ENCODE measurements at places on chromosomes 1 and 21.
A peak's percentile ranks its signal among the peaks of the same experiment; 100 is the strongest.

- DNase-seq = no peak
Observed at GRCh38 chr1:217062586-217062985, 339.4 kb upstream of the ESRRG start.

- no peak for DNase-seq
Observed at GRCh38 chr1:47687631-47688460, 250.0 kb downstream of the FOXD2 start.

DNA sequence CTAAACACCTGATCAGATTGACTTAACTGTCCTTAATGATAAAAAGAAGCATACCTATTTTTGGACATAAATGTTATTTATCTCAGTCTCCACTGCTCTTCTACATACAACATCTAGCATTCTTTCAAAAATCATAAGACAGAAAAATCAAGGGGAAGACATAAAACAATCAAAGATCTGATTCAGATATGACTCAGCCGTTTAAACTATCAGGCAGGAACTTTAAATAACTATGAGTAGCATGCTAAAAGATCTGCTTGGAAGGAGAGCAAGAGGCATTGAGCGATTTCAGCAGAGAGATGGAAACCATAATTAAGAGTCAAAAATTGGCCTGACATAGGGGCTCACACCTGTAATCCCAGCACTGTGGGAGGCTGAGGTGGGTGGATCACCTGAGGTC, 27.2 kb upstream of the SLC22A15 start:
- no peak for DNase-seq

- peak; percentile 65 for DNase-seq
Observed at GRCh38 chr1:202131956-202132821, 9.5 kb downstream of the GPR37L1 start.

DNA sequence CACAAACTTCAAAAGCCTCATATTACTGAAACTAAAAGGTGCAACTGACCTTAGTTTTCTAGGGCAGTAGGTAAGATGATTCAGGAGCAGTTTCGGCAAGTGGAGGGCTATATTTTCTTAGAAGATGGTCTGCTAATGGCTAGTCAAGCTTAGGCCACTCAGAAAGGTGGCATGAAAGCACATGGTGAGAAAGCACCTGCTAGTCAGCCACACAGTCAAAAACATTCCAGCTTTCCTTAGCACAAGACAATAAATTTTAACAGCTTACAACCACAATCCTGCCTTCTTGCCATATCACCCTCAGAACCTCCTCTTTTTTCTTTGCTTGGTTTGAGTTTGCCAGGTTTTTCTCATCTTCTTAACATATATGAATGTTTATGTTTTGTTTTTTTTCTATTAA, 81.1 kb upstream of the SLFNL1 start:
- no peak for DNase-seq

GRCh38 chr1:30085811-30086770, 637.3 kb downstream of the MATN1 start:
- no peak for DNase-seq

GRCh38 chr1:111133866-111134265, 6.0 kb downstream of the DRAM2 start:
- no peak for DNase-seq

- no peak for DNase-seq
Observed at GRCh38 chr1:215887627-215888026, 320.5 kb downstream of the KCTD3 start.

DNA sequence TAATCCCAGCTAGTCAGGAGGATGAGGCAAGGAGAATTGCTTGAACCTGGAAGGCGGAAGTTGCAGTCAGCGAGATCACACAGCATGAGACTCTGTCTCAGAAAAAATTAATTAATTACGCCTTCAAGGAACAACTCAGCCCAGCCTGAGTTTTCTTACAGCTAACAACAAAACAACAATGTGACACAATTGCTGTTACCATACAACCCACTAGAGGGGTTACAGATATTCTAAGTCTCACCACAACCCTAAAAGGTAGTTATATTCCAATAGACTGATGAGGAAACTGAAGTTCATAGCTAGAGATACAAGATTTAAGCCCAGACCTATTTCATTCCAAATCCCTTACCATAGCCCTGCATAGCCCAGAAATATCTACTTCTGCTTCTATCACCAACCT, 2.9 kb upstream of the LRRC8C start:
- DNase-seq = no peak

DNA sequence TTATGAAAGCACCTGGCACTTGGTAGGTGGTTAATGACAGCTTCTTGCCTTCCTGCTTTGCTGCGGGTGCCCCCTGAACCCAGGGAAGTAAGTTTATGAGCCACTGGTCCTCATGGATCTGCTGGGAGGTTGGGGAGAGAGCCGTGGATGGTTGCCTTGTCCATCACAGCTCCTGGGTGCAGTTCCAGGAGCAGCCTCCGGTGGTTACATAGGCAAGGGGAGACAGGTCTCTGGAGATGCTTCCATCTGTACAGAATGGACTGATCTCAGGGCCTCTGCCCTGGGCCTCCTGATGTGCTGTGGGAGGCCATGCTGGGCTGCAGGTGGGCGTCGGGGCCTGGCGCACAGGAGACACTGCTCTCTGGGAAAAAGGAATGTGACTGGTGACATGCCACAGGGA, 31.6 kb upstream of the ARHGEF10L start:
- DNase-seq = no peak

DNA sequence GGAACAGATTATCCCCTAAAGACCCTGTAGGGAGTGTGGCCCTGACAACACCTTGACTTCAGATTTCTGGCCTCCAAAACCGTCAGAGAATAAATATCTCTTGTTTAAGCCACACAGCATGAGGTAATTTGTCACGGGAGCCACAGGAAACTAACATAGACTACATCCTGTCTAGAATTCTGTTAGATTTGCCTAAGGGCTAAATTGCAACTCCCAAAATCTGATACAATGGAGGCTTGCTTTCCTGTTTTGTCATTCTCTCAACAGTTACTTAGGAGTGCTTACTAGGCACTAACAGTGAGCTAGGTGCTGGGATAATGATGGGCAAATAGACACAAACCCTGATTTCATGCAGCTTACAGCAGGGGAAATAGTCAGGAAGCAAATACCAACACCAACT, 141.6 kb downstream of the MIS18A start:
- DNase-seq = no peak

GRCh38 chr21:44052071-44052829, 40.1 kb downstream of the TRAPPC10 start:
- peak; percentile 61 for DNase-seq

DNA sequence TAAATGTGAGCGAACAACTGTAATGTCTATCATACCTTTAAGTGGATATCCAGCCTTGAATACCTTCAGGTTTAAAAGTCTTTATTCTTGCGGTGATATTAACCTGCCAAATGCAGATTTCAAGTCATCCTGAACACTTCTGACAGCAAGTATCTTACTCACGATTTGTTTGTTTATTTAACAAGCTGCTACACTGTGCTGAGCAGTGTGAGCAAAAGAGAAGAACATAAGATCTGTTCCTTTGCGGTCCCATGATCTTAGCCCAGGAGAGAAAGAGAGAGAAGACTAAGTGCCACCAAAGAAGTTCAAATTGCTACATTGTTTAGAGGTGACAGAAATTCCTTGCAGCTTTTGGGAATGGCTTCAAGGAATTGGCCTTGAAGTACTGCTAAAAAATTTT, 9.5 kb upstream of the IL24 start:
- DNase-seq = no peak

DNA sequence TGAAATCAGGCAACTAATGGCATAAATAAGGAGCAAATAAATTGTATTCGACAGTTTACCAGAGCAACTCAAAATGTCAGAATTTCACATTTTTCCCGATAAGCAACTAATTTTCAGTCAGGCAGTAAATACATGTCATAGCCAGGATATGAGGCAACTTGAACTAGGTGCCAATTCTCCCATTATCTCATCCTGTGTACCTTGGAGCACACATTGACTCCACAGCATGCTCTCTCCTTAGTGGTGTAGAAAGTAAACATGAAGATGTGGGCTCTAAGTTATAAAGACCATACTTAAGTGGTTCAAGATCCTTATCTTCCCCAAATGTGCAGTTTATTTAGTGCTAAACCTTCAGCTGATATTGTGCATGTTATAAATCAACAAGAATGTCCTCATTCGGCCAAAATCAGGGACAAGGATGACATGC, 197.8 kb downstream of the VAV3 start:
- no peak for DNase-seq

GRCh38 chr21:28832013-28832714, 160.5 kb downstream of the LTN1 start:
- no peak for DNase-seq

GRCh38 chr1:94319319-94320102, 82.1 kb upstream of the ARHGAP29 start:
- DNase-seq = no peak

- DNase-seq = no peak
Observed at GRCh38 chr1:11337580-11338073, 64.6 kb downstream of the UBIAD1 start.

GRCh38 chr1:154418923-154419619, 13.9 kb downstream of the IL6R start:
- no peak for DNase-seq

DNA sequence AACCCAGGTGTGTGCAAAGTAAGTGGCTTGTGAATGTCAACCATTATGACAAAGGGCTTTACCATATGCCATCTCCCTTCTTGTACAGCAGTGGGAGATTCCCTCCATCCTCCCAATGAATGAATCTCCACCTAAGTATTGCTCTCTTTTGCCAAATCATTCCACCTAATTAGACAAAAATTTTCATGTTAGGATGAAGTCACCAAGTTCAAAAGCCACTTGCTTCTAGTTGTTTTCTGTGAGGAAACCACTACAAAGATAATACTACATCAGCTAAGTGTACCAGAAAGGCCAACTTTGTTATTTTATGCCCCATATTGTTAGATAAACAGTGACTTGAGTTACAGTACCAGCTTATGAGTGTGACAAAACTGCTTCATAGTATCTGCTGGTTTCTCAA, 34.3 kb downstream of the FAM78B start:
- no peak for DNase-seq

DNA sequence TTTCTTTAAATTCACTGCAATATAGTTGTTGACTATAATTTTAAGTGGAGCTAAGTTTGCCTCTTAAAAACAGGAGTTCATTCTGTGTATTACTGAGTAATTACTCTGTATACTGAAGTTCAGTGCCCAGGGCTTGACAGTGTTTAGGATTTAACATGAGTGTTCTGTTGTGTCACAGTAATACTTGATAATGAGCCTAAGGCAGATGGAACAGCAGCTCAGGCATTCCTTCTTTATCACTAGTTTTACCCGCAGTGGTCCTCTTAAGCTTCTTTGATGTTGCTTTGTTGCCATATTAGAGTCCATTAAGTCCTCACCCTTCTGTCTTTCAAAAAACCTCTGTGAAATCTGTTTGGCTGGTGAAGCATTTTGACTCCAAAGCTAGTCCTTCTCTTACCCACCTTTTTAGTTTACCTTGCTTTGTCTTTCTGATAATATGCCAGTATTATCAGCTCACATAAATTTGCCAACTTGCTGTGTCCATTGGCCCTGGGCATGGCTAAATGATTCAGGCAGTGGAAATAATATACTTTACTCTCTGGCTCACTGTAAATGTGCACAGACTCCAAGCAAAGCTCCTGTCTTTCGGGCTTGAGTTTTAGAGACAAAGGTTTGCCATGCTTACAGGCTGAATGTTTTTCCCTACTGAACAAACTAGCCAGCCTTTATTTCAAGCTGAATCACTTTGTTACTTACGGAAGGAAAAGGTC, 17.7 kb downstream of the HIPK1 start:
- no peak for DNase-seq

DNA sequence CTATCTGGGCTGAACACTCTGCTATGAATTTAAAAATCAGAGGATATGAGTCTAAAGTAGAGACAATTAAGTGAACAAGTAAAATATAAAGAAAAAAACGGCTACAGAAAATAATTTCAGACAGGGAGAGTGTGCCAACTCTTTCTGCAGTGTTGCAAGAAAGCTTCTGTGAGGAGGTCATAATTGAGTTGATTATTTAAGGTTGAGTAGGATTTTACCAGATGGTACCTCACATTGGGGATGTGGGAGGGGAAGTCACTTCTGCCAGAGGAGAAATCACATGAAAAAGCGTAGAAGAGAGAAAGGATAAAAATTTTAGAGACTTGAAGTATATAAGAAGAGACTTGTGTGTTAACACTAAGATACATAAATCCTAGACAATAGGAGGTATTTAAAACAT, 238.0 kb upstream of the NCAM2 start:
- no peak for DNase-seq

DNA sequence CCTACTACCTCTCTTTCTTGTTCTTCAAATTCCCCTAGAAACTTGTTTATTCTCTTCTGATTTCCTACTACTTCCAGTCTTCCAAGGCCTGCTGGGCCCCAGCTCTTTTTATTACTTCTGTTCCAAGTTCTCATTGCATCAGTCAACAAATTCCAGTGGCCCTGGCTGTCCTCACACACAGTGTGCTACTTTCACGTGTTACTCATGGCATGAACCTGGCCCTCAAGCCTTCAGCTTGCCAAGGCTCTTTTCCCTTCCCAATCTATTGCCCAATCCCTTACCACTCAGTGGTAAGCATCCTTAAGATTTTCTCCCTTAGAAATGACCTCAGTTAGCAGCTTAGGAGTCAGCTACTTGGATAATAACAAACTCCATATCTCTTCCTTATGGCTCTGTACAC, 613.5 kb downstream of the LMO4 start:
- DNase-seq = no peak

DNA sequence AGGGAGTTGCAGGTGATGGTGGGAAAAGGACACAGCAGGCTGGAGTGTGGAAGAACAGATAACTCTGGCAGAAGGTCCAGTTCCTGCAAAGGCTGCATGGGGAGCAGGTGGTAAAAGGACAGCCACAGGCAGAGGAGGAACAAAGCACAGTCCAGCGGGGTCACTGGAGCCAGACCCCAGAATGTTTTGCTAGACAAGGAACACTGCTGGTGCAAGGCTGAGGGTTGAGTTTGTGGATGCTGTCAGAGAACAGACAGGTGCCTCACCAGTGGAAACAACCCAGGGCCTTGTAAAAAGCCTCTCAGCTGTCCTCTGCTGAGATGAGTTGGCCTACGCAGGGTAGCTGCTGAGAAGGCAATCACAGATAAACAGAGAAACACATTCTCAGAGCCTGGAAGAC, 101.7 kb downstream of the SSBP3 start:
- no peak for DNase-seq

GRCh38 chr1:112722601-112723510, 7.7 kb upstream of the PPM1J start:
- no peak for DNase-seq

- DNase-seq = no peak
Observed at GRCh38 chr21:16421965-16422364, 692.2 kb downstream of the USP25 start.

DNA sequence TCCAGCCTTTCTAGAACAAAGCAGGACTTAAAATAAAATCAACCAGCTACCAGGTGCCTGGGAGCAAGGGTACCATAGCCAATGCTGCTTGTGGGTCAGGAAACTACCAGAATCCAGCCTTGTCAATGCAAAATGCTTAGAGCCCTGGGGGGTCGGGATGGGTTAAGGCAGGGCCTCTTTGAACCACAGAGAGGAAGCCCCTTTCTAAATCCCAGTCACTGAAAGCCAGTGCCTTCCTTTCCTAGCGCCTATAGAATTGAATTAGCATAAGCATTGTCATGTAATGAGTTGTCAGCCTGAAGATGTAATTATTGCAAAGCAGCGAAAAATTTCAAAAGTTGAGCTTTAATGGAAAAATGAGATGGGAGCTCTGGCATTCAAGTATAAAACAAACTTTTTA, 176.6 kb upstream of the DAB1 start:
- no peak for DNase-seq
